ENCODE measurements at places on chromosomes 2 and 18.

DNA sequence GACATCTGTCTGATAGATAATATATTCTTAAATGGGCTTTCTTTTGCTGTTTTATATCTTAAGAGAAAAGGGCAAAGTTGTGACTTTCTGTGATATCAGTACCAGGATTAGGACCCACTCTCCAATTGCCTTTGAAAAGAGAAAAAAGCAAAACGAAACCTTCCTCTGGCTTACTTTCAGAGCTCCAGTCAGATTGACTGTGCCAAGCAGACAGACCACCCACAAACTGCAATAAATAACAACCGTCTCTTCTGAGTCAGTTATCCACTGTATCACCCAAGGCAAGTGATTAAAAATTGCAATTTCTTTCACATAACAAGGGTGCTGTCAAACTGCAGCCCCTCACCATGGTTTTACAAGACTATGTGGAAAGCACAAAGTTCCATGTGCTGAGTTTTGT, 230.5 kb upstream of the SETBP1 start:
- no peak for DNase-seq

DNA sequence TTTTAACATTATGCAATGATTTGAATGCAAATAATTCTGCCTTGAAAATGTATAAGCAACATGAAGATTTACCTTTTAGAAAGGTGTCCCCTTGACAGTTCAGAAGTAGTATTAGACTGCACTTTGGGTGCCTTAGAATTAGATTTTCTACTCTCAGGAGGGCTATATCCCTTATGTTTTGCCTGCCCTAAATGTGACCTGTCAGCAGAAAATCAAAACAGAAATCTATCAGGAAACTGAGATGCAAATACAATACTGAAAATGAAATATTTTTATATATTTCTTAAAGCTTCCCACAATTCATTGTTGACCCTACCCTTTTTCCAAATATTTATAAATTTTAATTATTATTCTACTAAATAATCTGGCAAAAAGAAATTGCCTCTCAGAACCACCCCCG, 61.5 kb downstream of the TRIP12 start:
- DNase-seq = no peak

DNA sequence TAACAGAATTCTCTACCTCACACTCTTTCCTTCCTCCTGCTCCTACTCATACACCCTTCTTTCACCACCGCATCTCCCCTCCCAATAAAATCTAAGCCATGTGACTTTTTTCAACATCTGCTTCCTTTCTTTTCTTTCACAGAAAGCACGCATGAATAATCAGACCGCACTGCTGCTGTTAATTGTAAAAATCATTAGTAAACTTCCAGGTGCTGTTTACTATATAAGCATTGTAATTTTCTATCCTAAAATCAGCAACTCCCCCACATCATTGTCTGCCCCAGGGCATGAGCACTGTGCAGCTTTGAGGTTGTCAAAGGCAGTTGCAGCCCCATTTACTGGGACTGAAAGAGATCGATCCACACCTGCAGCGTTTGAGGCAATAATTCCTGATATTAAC, 782.6 kb upstream of the ID2 start:
- no peak for DNase-seq

GRCh38 chr18:76374330-76375281, 120.4 kb downstream of the ZNF516 start:
- DNase-seq = no peak

- no peak for DNase-seq
Measured at GRCh38 chr2:120210270-120210693, 12.9 kb downstream of the TMEM185B start.

- no peak for DNase-seq
Measured at GRCh38 chr18:63234432-63234831, 85.1 kb downstream of the BCL2 start.

DNA sequence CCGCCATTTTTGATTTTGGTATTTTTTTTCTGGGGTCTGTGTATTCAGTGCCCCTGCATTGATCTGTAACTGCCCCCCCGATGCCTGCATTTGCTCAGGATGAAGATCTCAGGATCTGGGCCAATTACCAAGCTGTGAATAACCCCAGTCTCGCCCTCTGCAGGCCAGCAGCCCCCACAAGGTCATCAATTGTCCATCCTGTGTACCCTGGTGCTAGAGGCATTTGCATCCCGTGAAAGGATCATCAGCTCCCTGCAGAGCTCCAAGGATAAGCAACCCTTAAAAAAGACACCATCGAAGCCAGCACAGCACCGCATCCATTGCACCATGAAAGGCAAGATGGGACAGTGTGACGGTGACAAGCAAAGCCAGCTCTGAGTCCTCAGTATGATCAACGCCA, 154.1 kb upstream of the KLHL29 start:
- no peak for DNase-seq

DNA sequence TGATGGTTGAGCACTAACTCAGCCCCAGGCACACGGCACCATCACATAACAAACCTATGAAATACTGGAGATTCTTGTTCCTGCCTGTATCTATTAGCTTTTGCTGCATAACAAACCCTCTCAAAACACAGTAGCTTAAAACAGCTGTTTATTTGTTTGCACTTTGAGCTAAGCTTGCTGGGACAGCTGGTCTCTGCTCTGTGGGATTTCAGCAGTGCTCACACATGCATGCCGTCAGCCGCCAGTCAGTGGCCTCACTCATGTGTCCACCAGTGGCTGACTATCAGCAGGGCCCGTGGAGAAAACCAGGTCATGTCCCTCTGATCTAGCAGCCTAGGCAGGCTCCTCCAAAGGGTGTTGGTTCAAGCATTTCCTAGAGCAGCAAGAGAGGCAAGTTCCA, 52.8 kb upstream of the RAB12 start:
- DNase-seq = no peak

DNA sequence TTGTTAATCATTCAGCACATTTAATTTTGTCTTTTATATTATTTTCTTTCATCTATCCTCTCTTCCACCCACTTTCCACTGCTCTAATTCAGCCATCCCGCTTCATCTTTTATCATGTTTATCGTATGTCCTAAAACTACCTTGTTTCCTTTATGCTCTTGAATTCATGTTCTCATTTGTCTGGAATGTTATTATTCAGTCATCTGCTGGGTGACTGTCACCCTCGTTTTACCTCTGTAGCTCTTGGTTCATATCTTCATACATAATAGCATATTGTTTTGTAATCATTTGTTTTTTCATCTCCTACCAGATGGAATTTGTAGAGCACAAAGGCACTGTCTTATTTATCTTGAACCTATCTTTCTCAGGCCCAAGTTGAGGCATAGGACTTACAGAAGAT, 37.0 kb downstream of the SMCHD1 start:
- DNase-seq = no peak

GRCh38 chr2:151238527-151239487, 22.9 kb downstream of the RBM43 start:
- DNase-seq = peak; percentile 77

DNA sequence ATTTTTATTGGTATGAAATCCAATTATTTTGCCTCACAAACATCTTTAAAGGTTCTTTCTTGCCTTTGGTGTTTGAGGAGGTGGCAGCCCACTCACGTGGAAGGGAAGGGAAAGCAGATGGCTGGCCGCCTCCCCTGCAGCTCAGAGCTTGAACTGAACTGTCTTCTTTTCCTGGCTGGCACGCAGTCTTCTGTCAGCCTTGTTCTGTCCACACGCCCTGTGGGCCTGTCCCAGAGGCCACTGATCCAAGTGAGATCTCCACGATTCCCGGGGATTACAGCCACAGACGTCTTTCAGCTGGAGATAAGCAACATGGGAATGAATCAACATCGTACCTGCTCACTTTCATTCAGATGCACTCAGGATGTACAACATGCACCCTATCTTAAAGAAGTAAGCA, 73.3 kb downstream of the TMEM18 start:
- no peak for DNase-seq

- no peak for DNase-seq
Measured at GRCh38 chr2:113826346-113827285, 63.3 kb upstream of the ACTR3 start.

GRCh38 chr2:157789933-157790511, 86.1 kb downstream of the ACVR1 start:
- peak; percentile 75 for DNase-seq

DNA sequence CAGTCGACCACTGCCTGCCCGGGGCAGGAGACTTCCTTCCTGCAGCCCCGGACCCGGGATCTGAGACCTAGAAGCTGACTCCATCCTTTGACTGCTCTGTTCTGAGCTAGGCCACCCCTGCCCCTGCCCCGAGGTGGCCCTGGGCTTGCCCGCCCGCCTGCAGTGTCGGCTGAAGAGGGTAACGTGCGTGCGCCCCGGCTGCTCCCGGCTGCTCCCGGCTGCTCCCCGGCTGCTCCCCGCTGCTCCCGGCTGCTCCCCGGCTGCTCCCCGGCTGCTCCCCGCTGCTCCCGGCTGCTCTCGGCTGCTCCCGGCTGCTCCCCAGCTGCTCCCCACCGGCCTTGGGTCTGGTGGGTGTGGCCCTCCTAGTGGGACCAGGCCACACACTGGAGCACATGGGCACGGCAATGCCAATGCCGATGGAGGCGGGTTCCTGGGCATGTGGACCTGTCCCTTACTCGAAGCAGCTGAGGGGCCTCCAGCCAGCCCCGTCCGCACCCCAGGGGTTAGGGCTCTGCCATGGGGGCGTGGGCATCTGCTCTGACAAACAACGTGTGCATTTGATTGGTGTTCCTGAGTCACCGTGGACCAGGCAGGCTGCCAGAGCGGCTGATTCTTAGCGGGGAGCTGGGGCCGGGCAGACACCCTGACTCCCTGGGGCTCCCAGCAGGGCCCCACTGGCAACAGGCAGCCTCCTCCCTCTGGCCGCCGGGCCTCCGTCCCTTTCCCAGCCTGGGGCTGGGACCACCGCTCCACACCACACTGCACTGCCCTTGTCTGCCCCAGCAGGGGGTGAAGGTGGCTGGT, 2.0 kb upstream of the GAL3ST2 start:
- no peak for DNase-seq

- DNase-seq = no peak
Measured at GRCh38 chr2:212249451-212249850, 289.2 kb downstream of the ERBB4 start.

DNA sequence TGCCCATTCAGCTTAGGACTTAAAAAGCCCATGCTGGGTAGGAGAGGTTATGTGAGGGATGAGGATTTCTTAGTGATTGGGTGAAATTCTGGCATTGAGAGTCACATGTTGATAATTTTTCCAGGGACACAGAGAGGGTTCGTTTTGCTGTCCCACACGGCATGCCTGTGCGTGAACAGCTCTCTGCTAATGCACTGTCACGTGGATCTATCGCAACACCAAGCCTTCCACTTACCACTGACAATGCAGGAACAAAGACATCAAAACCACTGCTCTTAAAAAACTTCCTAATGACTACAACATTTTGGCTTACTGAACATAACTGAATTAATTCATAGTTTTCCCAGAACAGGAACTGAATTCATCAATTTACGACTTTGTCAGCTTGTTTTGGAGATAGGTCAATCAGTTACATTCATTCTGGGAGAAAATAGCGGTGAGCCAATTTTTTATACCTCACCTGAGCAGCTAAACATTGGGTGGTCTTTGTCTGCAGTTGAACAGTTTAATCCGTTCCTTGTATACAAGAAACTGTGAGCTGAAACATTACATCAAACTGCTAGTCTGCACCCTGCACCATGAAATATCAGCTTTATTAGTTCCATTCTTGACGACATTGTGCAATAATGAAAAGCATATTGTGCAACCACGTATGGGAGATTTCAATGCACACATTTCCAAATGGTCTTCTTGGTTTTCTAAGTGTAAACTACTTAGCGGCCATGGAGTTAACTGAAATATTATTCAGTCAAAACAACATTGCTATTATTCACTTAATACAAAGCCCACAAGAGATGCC, 127.1 kb downstream of the LPIN1 start:
- DNase-seq = peak; percentile 7

DNA sequence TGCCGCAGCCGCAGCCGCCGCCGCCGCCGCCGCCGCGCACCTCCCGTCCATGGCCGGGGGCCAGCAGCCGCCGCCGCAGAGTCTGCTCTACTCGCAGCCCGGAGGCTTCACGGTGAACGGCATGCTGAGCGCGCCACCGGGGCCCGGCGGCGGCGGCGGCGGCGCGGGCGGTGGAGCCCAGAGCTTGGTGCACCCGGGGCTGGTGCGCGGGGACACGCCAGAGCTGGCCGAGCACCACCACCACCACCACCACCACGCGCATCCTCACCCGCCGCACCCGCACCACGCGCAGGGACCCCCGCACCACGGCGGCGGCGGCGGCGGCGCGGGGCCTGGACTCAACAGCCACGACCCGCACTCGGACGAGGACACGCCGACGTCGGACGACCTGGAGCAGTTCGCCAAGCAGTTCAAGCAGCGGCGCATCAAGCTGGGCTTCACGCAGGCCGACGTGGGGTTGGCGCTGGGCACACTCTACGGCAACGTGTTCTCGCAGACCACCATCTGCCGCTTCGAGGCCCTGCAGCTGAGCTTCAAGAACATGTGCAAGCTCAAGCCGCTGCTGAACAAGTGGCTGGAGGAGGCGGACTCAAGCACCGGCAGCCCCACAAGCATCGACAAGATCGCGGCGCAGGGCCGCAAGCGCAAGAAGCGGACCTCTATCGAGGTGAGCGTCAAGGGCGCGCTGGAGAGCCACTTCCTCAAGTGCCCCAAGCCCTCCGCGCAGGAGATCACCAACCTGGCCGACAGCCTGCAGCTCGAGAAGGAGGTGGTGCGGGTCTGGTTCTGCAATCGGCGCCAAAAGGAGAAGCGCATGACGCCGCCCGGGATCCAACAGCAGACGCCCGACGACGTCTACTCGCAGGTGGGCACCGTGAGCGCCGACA, 2.4 kb downstream of the POU3F3 start:
- DNase-seq = no peak

GRCh38 chr18:50115095-50115494, 79.9 kb downstream of the MYO5B start:
- DNase-seq = no peak

DNA sequence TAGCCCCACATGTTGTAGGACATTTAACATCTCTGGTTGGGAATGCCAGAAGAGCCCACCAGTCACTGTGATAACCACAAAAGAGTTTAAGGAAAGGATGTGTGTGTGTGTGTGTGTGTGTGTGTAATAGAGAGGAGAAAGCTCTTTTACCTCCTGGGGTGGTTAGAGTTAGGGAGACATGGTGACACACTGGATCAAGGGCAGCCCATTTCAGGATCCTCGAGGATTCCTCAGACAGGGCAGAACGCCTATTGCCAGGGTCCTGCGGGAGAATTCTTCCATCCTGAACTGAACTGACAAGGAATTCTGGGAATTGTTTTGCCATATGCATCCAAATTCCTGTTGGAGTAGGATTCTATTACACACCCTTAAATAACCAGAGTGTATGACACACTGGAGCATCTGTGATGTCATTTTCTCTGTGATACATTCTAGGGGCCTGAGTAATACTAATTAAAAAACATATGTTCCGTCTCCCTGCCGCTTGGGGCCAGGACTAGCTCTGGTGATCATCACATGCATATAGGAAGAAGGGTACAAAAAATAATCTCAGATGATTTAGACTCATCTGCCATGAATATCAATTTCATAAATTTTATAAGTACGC, 156.4 kb upstream of the MMADHC start:
- peak; percentile 24 for DNase-seq

Data from femur (tissue), 1 donor.